ENCODE measurements at places on chromosomes 12 and 14.

DNA sequence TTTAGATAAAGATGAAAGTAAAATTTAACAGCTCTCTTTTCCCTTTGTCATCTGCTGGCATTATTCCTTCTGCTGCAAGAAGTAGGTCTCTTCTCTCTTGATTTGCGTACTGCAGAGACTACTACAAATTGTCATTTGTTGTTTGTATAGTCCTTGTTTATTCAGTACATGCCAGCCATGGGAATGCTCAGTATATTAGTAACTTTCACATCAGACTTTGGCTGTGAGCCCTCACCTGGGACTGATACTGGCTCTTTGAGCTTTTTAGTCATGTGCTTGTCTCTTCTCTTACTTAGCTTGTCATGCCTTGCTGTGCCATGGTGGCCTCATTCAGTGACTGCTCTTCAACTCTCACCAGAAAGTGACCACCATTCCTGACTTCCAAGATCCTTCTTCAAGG lies 169.8 kb downstream of the PRKCH start:
- no peak for DNase-seq

- DNase-seq, result no peak
Observed at GRCh38 chr12:94819011-94819410, 168.7 kb upstream of the TMCC3 start.

DNA sequence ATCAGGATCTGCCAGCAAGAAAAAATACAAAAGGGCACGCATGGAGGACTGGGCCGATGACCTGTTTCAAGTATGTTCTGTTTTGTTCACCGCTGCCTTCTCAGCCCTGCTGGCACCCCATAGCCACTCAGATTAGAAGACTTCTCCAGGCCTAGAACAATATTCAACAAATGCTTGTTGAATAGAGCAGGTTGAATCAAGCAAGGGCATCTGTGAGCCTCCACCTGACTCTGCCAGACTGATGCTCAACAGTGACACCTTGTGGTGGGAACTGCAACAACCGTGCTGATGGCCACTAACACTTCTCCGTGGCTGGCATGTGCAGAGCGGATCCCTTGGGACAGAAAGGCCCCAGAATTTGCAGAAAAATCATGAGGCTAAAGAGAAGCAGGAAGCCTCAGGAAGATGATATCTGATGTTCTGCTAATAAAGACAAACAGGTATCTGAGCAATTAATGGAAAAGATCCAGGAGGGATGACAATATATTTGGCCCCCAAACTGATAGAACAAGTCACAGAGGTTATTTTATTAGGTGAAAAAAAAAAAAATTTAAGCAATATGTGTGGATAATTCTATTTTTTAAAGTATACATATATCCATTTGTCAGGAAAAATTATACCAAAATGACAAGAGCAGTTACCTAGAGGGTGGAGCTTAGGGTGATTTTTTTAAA lies 114.3 kb downstream of the KSR2 start:
- DNase-seq, result peak; percentile 49

DNA sequence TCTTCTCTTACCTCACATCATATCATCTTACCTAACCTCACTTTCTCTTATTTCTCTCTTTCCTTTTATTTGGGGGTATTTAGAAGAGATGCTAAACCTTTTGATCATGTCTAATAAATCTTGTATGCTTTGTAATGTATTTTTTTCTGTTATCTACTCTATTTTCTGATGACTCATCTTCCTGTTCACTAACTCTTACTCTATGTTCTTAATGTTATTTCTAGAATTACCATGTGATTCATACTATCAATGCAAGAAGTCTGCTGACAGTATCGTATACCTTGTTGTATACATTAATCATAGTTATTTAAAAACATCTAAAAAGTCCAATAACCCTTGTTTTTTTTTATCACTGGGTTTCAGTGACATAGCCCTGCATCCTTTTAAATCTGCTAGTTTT lies 62.3 kb downstream of the MGAT4C start:
- DNase-seq, result no peak

GRCh38 chr12:69991690-69992288 lies 166.8 kb downstream of the MYRFL start:
- no peak for DNase-seq

DNA sequence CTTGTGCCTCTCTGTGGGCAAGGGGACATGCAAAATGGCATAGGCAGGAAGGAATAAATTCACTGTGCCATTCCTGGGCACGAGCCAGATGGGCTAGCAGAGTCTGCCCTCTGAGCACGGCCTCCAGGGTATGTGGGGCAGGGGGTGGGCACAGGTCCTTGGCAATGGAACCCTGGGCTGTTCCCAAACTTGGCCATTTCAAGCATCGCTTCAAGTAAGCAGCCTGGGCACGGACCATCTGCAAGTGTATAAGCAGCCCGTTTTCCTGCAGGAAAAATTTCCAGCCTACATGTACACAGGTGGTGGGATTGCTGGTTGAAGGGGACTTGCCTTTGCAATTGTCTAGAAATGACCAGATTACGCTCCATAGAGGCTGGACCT lies 40.3 kb downstream of the CCDC85C start:
- no peak for DNase-seq

GRCh38 chr14:20801726-20802125 lies 918 bp downstream of the RNASE1 start:
- DNase-seq, result no peak

DNA sequence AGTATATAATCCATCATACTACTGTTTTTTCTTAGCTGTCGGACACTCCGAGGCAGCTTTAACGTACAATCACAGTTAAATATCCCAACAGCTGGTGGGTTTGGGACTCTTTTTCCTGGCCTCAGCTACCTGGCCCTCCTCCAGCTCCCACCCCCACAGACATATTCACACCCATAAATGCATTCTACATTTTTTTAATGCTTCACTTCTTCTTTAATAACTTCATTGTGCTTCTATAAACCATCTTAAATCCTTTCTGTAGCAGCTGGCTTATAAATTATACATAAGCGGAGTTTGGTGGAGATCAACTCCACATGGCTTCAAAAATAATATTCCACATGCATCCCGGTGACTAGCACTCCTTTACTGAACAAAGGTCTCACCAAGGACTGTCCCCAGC lies 33.3 kb downstream of the TDG start:
- no peak for DNase-seq

- no peak for DNase-seq
Observed at GRCh38 chr12:63037746-63038712, 103.1 kb upstream of the PPM1H start.

- peak; percentile 65 for DNase-seq
Observed at GRCh38 chr14:67704484-67705089, 2.9 kb downstream of the RDH12 start.

GRCh38 chr12:120598674-120599463 lies 17.7 kb upstream of the POP5 start:
- DNase-seq, result peak; percentile 68

- peak; percentile 17 for DNase-seq
Observed at GRCh38 chr14:26984311-26985177, 386.7 kb upstream of the NOVA1 start.

- DNase-seq, result no peak
Observed at GRCh38 chr14:71933001-71933587, 865 bp downstream of the RGS6 start.

DNA sequence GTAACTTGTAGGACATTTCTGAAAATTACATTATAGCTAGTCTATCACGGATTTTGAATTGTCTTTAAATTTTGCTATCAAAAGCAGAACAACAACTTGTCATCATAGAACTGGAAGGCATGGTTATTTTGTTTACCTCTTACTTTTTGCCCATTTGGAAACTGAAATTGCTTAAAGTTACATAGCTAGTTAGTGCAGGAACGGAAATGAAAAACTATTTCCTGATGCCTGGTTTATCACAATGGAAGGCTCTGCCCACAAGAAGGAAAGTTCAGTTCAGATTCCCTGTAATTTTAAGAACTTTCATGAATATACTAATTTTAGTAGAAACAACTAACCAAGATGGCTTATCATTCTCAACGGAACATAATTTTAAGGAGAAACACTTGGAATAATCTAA lies 427.7 kb downstream of the RAD51B start:
- DNase-seq, result no peak

DNA sequence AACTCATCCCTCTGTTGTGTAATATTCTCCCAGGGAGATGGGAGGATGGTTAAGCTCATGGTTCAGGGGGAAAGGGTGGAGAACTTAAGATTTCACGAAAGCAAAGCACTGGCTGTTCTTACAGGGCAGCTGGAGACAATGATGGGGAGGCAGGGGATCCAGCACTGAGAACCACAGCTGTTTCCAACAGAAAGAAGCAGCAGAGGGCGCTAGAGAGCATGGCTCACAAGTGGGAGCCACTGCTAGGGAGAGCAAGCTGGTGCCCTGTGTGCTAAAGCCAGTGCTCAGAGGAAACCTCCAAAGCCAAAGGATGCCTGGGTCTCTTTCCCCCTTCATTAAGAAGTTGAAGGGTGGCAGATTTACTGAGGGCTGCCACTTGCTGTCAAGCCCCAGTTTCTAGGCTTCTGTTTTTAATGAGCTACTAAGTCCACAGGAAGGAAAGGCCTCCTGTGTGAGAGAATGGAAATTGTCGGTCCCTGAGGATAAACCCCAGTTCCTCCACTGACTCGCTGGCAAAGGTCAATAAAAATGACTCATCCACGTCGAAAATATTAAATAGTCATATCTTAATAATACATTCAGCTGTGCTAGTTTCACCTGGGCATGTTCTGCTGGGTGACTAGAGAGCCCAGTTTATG lies 199.7 kb downstream of the ANO2 start:
- DNase-seq, result peak; percentile 86

GRCh38 chr14:69152902-69153151 lies at the start of gene DCAF5:
DCAF5 (minus strand) TSS chr14:69153119; CDS start chr14:69152978, 141 bp downstream.
- DNase-seq, result no peak

- peak; percentile 86 for DNase-seq
Observed at GRCh38 chr14:77314043-77314442, 6.6 kb downstream of the POMT2 start.

- no peak for DNase-seq
Observed at GRCh38 chr14:96198430-96199130, 6.1 kb upstream of the BDKRB2 start.

- peak; percentile 67 for DNase-seq
Observed at GRCh38 chr12:93115198-93115601, 186.1 kb upstream of the EEA1 start.

- peak; percentile 57 for DNase-seq
Observed at GRCh38 chr12:102816816-102817434, 100.1 kb downstream of the PAH start.

DNA sequence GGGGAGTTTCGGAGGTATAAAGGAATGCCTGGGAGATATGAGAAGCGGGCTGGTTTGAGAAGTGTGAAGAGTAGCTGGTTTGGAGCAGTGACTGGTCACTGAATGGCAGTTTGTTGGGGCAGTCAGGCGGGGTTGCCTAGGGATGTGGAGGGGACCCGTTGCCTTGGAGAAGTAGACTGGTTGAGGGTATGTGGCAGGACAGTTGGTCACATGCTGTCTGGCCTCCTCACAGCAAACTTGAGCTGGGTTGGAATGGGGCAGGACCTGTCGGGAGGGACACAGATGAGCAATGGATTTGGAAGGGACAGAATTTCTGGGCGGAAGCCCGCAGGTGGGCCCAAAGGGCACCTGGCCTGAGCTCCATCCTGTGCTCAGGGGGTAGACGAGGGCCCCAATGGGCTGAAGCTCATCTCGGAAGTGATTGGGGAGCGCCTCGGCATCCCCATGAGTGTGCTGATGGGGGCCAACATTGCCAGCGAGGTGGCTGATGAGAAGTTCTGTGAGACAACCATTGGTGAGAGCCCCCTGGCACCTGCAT lies 2.2 kb downstream of the GPD1 start:
- DNase-seq, result no peak

- no peak for DNase-seq
Observed at GRCh38 chr12:42853370-42854140, 264.0 kb upstream of the PRICKLE1 start.

GRCh38 chr12:66709893-66710292 lies 31.0 kb upstream of the GRIP1 start:
- no peak for DNase-seq

DNA sequence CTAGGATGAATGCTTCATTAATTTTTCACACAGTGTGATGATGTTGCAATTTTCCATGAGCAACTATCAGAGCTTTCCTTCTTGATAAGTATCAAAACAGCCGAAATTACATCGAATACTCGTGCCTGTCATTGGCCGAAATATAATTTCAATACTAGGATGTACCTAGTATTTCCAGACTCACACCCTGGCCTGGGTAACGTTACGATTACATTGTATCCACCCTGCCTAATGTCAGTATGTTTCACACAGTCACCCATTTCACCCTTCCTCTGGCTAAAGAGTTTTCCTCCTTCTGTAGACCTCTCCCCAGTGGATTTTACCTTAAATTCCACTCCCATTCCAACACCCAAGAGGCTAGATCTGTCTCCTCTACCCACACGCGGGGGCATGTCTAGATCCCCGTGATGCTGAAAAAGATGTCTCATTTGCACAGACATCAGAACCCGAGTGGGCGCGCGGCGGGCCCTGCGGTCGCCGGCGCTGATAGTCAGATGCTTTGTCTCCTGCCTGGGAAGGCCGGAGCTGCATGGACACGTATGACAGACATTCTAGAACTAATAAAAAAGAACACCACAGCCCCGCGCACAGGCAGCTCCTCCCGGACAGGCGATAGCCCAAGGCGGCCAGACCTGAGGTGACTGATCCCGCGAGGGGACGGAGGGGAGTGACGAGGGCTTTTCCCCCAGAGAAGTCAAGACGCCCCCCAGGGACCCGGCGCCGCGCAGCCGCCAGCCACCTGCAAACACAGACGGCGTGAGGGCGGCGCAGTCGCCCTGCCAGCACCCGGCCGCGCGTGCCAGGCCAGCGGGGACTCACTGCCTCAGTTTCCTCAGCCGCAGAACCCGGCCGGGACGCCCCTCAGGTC lies 723 bp downstream of the KIF21A start:
- DNase-seq, result peak; percentile 3

GRCh38 chr14:21191809-21192446 lies 36.1 kb upstream of the OR5AU1 start:
- peak; percentile 64 for DNase-seq

DNA sequence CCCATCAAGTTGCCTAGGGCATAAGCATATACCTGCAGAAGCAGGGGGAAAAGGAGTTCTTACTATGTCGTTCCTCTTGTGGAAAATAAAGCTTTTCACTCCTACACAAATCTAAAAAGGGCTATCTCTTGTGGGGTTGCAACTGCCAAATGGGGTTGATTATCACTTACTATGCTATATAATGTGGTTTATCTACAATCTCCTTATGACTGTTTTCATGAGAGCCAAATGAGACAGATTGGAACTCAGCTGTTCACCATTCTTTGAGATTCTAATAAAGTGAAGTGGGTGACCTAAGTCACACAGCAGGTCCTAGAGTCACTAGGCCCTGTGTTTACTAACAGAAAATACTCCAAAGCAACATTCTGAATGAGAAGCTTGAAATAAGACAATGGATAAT lies 47.7 kb downstream of the CIT start:
- DNase-seq, result no peak

DNA sequence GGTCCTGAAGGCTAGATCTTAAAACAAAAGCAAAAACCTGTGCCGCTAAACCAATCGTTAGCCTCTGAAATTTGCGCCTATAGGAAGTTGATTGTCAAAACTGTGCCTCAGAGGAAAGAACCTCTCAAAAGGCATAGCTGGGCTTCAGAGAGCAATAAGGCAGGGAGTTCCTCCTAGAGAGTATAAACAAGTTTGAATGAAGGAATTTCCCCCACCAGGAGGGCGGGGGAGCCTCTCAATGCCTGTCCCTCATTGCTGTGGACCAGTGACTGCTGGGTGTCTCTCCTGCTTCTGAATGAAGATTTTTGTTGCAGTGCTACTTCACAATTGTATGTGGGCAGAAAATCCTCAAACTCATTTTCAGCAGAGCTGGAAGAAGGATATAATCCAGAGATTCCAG lies 88.6 kb downstream of the KCNK10 start:
- DNase-seq, result no peak
